ENCODE measurements at places on chromosomes 5 and 9.

DNA sequence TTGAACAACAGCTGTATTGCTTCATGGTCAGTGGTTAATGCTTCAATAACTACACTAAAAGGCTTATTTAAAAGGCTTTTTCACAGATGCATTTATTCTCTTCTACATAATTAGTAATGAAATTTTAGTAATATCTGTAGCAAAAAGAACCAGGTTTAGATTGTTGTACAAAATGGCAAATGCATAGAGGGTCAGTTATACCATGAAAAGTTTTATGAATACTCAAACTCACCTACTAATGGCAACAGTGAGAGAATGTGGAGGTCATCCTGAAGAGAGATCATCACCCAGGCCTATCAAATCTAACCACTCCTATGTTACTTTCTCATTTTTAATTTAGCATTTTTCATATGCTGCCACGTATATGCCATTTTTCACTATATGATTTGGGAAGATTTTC, 444.3 kb upstream of the CDH9 start:
- no peak for ATAC-seq

DNA sequence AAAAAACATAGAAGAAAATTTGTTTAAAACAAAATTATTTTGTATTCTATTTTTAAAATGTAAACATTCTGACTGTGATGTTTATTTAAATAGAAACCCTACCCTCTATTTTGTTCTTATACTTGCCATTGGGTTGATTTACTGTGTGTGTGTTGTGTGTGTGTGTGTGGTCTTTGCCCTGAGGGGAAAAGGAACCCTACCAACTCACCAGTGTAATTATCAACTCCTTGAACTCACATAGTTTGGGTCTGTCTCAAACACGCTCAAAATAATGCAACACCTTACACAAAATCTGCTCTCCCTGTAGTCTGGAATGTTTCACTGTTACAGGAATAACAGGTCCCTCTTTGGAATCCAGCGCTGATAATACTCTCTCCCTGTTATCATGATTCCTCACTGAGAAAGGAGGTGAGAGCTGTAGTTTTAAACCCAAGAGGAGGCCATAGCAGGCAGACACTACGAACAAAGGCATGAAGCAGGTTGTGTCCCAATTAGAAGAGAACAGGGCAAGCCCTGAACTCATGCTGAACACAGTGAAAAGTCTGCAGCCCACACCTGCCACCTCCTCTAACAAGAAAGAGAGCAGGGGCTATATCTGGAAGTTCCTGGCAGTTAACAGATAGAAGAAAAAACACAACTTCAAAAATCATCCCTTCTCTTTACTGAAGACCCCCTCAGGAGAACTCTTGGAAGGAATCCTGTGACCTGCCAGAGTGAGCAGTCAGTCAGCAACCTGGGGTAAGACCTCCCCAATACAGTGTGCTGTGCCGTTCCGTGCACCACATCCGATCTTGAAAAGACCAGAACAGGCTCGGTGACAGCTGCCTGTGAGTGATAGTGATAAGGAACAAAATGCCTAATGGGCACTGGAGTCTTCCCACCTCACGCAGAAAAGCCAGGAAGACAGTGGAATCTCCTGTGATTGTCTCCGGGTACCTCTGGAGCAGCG, 608.1 kb upstream of the ADAMTS16 start:
- ATAC-seq = no peak

- no peak for ATAC-seq
Measured at GRCh38 chr5:102700120-102700831, 54.8 kb upstream of the PAM start.

DNA sequence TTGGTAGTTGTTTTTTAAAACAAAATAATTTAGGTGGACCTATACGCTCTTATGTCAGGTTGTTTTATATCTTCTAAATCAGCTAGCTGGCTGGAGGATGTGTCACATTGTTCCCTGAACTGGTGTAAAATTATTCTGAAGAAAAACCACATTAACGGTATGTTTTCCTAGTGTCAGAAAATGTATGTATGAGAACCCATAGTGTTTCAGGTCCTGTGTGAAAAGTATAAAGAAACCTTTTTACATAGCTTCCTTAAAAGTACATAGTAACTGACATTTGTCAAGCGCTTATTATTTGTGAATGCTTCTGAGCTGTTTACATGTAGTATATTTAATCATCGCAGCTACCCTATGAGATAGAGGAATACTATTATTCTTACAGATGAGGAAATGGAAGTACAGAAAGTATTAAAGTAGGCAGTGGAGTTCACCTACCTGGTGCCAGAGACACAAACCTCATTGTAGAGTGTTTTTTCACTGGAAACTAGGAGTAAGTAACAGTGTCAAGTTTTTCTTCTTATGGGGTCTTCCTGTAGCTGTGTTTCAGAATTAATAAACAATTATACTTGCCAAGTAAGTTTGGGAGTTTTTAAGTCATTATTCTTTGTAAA, 10.4 kb upstream of the FAM120AOS start:
- ATAC-seq = no peak

GRCh38 chr5:110086658-110087388, 397.1 kb downstream of the MAN2A1 start:
- ATAC-seq = peak; percentile 60

DNA sequence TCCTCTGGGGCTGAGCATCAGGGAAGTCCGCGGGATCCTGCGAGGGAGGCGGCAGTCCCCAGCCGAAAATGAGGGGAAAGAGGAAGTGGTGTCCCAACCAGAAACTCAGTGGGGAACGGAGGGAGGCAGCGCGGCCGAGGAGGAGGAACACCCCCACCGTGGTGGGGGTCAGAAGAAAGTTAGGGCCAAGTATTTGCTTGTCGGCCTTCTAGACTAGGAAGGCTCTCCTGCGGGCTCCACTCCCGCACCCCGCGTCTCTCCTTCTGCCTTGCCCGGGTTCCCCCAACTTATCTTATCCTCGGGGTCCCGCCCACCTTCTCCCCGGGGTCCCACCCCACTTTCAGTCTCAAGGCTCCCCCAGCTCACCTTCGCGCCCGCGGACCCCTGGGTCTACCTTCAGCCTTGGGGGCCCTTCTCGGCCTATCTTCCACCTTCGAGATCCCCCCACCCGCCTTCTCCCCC, 557 bp upstream of the PHF2 start:
- peak; percentile 45 for ATAC-seq

DNA sequence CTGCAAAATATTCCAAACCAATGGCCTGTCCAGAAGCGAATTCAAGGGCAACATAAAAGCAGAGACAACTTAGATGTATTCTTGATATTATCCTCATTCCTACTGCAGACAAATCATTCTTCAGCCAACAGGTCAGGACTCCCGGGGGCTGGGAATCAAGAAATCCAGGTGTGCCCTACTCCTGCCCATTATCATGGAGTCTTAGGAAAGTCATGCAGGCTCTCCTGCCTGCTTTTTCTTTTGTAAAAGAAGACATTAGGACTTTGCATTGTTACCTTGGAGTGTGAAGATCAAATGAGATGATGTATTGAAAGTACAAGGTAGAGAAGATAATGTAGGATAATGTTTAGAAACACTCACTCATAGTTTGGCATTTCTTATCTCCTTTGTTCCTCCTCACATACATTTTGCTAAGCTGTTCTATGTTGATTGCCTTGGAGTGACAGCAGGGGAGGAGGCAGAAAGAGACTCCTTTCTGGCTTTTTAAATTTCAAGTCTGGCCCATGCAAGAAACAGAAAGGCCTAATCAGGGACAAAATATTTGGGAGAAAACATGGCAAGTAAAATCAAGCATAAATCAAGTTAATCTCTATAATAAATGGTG, 113.8 kb downstream of the SV2C start:
- no peak for ATAC-seq

GRCh38 chr9:4541856-4542255, 51.6 kb downstream of the SLC1A1 start:
- ATAC-seq = no peak

GRCh38 chr9:126398403-126399058, 71.9 kb downstream of the MVB12B start:
- peak; percentile 83 for ATAC-seq

Measured in gastroesophageal sphincter (tissue), 4 donors.